ENCODE measurements at places on chromosomes 5 and 9.

GRCh38 chr5:1699394-1699793 lies 100.2 kb downstream of the MRPL36 start:
- DNase-seq, result no peak

- DNase-seq, result no peak
Observed at GRCh38 chr9:127903557-127904475, 4.4 kb upstream of the ST6GALNAC6 start.

DNA sequence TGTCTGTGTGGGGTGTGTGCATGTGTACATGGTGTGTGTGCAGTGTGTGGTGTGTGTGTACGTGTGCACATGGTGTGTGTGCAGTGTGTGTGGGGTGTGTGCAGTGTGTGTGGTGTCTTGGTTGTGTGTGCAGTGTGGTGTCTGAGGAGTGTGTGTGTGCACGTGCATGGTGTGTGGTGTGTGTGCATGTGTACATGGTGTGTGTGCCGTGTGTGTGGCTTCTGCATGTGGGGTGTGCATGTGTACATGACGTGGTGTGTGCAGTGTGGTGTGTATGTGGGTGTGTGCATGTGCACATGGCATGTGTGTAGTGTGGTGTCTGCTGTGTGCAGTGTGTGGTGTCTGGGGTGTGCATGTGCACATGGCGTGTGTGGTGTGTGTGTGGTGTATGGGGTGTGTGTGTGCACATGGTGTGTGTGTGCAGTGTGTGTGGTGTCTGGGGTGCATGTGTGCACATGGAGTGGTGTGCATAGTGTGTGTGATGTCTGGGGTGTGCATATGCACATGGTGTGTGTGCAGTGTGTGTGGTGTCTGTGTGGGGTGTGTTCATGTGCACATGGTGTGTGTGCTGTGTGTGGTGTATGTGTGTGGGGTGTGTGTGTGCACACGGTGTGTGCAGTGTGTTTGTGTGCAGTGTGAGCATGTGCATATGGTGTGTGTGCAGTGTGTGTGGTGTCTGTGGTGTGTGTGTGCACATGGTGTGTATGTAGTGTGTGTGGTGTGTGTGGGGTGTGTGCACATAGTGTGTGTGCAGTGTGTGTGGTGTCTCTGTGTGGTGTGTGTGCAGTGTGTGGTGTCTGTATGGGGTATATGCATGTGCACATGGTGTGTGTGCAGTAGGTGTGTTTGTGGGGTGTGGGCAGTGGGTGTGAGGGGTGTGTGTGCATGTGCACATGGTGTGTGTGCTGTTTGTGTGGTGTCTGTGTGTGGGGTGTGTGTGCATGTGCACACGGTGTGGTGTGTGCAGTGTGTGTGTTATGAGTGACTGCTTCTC lies 40.6 kb upstream of the ZNG1F start:
- DNase-seq, result peak; percentile 1

- no peak for DNase-seq
Observed at GRCh38 chr9:122386311-122386872, 15.6 kb downstream of the PTGS1 start.

DNA sequence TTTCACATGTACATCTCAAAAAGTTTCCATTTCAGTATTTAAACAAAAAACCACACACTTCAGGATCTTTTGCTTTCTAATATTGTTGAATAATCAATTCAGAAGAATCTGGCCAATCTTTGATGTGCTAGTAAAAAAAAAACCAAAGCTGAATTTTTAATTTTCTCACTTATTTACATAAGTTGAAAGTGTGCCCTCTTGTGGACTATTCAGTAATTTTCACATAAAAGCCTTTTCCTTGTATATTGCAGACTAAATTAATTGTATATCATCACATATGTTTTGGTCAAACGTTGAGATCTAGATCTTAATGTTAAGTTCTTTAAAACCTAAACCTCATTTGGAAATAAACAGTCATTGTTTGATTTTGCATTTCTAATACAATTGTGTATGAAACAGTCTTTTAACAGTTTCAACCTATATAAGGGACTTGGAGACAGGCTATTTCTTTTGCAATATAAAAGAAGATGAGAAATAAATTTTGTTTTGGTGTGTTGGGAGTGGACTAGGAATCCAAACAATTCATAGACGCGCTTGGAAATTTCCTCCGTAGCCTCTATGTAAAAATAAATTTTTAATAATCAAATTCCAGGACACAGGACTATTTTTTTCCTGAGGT lies 68.1 kb downstream of the NIPBL start:
- DNase-seq, result peak; percentile 12

- DNase-seq, result peak; percentile 58
Observed at GRCh38 chr9:126702151-126703001, 88.6 kb downstream of the LMX1B start.

- DNase-seq, result peak; percentile 55
Observed at GRCh38 chr5:39650008-39650762, 225.4 kb upstream of the DAB2 start.

DNA sequence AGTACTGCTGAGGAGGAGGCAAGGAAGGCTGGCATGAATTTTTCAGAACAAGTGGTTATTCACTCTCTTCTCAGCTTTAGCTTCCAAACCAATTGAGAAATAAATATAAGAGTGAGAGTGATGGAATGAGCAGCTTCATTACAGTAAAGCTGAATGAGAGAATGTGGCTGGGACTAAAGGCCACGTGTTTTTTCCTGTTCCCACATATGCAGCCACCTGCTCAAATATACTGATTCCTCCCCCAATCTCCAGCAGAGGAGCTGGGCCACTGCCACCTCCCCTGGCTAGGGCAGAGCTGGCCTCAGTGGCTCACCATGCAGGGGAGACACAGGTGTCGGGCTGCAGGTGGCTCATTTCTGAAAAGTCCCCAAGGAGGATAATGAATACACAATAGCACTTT lies 1505.3 kb upstream of the WWC1 start:
- no peak for DNase-seq
